ENCODE measurements at places on chromosomes 2 and 18.

GRCh38 chr2:23606196-23606595 lies 221.2 kb downstream of the KLHL29 start:
- DNase-seq, result no peak

DNA sequence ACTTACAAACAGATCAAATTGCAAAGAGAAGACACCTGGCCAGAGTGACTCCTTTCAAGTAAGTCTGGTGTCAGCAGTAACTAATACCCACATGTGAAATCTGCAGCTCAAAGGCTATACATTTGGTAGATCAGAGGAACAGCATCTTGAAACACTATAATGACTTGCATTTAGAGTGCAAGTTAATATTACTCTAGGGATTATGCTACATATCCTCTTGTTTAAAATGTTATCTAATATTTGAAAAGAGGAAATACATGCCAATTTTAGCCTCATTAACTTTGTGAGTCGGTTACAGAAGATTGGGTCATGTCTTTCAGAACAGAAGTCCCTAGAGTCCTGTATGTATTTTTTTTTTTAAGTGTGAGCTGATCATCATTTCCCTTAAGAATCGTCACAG lies 15.2 kb downstream of the LANCL1 start:
- DNase-seq, result no peak

DNA sequence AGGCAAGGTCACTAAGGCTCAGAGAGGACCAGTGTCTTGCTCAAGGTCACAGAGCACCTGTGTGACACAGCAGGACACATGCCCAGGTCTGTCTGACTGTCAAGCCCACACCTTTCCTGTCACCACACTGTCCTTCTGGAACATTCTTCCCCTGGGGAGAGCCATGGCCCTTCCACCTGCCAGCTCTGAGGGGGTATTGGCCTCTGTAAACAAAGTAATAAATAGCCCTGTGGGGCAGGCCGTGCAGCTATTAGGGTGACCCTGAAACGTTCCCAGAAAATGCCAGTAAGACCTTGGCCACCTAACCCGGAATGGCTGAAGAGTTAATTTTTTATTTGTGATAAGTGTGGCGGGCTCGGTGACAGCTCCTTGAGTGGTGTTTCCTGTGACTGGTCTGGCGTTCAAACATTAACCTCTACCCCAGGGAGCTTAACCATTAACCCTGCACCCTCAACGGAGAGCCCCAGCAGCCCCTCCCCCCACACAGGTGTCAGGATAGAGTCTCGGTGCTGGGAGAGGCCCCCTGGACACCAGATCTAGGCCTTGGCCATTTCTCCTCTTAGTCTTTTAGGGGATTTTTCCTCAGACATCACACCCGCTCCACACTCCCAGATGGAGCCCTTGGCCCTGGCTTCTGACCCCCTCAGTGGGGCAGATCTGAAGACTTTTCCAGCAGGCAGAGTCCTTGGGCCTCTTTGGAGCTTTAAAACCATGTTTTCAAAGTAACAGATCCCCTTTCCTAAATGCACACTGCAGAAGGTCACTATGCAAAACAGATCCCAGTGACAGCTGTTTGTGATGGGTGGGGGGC lies 36.6 kb downstream of the SCTR start:
- no peak for DNase-seq

DNA sequence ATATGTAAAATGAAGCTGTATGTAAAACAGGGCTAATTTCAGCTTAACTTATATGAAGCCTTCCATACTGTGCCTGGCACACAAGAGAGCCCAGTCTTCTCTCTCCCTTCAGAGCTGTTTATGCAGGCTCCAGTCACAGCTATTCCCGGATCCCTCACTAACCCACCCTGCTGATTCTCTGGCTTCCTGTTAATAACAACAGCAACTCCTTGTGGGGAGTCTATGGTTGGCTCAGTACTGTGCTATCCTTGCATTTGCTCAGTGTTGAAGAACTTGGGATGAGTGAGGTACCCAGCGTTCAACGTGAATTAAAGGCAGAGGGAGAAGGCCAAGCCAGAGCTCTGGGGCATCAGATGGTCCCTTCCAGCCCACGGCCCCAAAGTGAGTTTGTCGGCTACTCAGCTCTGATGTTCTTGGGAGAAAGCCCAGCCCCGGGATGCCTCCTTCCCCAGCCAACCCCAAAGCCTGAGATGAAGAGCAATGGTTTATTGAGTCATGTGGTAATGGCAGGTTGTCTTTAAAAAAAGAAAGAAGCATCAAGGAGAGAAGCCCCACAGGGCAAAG lies 43.2 kb downstream of the PSD4 start:
- DNase-seq, result no peak

DNA sequence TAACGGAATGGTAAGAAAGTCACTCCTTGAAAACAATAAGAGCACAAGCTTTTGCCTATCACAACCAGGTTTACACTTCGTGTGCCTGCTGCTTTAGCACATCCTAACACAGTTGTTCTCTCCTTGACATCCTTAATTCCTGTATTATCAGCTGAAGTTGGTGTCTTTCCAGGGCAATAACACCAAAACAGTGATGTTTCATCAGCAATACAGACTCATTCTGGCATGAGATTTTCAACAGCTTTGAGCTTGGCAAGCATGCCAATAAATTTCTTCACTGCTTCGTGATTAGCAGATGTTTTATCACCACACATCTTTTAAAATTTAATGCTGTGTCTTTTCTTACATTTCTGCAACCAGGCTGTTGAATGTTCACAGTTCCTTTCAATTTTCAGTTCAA lies 148.4 kb downstream of the EIPR1 start:
- DNase-seq, result no peak

DNA sequence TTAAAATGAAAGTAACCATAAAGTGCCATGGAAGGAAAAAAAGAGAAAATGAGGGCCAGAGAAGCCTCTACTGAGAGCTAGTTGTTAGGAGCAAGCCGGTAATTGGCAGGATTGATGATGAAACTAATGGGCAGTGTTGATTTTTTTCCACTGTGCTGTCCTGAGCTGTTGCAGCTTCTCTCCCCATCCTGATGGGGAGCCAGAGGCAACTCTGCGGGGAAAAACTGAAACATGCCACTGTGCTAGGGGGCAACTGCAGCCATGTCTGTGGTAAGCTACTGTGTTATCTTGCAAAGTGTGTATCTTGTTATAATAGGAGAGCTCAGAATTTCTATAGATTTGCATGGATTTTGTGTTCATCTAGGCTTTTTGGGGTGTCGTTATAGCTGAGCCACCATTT lies 487.9 kb downstream of the STK39 start:
- DNase-seq, result no peak

DNA sequence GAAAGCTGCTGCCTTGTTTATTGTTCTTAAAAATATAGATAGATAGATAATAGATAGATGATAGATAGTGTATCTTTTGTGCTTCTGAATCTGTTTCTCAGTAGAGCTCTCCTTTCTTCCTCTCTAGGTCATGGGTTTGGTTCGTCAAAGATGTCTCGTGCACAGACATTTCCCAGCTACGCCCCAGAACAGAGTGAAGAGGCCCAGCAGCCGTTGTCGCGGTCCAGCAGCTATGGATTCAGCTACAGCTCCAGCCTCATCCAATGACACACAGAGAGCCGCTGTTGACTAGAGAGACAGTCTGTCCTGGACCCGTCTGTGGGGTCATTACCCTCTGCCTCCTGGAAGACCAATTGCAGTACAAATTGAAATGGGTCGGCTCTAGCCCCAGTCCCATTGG lies 106.6 kb downstream of the CD226 start:
- no peak for DNase-seq

GRCh38 chr2:109528811-109529501 lies 84.8 kb downstream of the SEPTIN10 start:
- DNase-seq, result no peak

DNA sequence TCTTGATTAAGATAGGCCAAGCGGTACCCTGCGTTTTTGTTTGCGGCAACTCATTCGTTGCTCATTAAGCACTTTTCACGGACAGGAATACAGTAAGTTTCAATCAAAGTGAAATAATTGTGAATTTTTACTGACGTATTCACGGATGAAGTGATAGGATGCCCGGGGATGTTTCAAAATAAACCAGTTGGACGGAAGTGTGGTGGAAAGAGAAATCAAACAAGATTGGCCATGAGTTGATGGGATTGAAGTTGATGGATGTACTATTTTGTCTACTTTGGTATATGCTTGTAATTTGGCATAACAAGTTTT lies 481 bp downstream of the TMEM177 start:
- no peak for DNase-seq

DNA sequence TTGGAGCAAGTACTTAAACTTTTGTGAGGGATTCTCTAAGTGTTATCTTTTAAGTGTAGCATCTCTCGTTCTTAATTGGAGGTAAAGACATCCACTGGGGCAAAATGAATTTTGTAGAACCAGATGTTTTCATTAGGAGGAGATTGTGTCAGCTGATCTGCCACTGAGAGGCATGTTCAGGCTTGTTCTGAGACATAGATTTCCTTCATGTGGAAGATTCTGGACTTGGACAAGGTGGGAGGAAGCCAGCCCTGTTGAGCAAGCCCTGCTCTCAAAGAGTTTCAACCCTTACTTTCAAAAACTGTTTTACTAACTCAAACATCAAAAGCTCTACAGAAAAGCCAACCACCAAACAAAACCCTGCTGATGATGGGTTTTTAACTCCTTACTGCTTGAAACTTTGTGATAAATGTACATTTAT lies 6.5 kb downstream of the MAP4K4 start:
- DNase-seq, result no peak

DNA sequence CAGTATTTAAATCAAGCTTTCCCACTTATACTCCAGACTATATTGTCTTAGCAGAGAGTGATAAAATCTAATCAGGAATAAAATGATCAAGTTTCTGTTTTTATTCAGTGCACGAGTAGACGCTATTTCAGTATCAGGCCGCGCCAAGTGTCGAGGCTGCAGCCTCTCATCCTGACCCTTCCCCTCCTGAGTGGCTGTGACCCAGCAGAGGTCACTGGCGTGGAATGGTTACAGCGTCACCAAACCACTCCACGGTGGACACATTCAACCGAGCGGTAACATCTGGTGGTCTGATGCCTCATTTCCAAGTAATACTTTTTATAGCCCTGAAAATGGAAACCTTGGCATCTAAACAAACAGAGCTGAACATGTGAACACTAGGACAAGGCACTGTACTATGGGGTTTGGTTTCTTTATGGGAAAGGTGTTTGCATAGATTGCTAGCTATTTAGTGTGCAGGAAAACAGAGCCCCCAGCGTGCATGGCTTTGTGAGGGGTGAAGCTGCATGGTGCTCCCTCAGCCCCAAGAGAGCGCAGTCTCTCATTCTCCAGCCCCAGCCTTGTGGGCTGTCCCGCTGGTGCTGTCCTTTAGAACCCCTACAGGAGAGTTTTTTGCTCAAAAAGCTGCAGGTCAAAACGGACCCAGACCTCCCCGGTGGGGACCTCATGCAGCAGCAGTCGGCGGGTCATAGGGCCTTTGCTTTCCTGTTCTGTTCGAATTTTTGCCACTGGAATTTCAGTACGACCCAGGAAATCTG lies 28.4 kb downstream of the FAM228A start:
- DNase-seq, result no peak

GRCh38 chr18:1222880-1223279 lies 318.2 kb downstream of the ADCYAP1 start:
- no peak for DNase-seq

DNA sequence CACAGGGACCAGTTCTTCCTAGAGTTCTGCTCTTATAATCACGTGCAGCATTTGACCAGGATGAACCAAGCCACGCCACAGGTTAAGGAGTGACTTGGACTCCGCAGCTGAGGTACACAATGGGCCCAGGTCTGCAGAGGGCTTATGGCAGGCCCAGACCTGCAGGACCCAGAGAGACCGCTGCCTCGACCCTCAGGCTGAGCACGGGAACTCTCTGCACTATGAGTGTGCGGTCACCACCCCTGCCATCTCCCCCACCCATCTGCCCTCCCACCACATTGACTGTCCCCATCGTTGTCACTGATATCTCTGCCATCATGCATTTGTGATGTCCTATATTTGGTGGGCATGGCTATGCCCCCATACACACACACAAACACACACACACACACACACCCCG lies 45.7 kb upstream of the HPCAL1 start:
- no peak for DNase-seq

GRCh38 chr18:78741381-78742217 lies 238.0 kb upstream of the SALL3 start:
- no peak for DNase-seq

GRCh38 chr2:8882094-8882493 lies 44.7 kb upstream of the KIDINS220 start:
- DNase-seq, result no peak

- no peak for DNase-seq
Observed at GRCh38 chr2:229160180-229160579, 110.9 kb downstream of the PID1 start.

- no peak for DNase-seq
Observed at GRCh38 chr2:224412141-224413015, 10.5 kb upstream of the FAM124B start.

DNA sequence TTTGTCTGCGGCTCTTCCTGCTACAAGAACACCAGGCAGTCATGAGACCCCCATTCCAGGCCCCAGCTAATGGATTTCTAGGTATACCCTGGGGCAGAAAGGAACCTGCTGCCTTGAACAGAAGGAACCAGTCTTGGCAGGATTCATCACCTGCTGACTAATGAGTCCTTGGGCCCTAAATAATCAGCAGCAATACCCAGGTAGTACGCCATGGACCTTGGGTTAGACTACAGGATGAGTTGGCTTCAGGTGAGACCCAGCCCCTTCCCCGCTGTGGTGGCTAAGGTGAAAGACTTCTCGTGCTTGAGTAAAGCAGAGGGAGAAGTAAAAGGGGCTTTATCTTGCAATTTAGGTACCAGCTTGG lies 105.0 kb downstream of the SPIRE1 start:
- no peak for DNase-seq

DNA sequence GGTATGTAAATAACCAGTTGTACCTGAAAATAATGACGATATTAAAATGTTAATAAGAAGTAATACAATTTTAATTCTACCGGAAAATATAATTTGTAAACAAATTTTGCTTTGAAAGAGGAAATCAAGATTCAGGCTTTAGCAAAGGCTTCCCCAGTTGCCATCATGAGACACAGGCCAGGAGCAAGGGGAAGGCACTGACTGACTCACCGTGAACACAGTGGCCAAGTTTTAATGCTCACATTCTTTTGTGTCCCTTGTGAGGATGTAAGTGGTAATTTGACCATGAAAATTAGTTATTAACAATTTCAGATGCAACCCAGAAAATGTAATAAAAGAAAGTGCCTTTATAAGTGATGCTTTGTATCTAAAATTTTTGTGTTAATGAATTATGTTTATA lies 164.1 kb downstream of the GREB1L start:
- DNase-seq, result no peak

DNA sequence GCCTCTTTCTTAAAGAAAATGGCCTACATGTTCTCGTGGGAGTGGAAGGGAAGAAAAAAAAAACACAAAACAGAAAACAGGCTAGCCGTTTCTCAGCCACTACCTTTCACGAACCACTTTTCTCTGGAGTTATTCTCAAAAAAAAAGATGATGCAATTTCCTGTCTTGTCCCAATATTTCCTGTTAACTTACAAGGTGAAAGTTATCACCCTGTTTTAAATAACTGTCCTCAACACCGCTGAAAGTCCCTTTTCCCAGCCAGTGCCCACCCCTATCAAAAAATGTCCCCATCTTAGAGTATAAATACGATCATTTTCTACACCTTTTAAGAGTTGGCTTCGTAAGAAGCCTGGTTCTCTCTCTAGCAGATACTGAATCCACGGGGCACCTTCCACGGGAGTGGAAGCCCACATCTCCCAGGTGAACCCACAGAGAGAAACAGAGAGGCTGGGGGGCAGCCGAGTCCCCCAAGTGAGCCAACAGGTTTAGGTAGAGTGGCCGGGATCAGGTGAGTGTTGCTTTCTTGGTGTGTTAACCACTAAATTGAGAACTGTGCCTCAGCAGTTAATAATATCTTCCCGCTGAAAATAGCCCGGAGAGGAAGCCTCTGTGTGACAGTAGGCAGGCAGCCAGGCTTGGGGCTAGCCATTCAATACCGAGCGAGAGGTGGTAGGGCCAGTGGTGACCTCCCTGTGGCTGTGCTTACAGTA lies 15.9 kb downstream of the SMAD7 start:
- no peak for DNase-seq

Measured in hypothalamus (tissue), 51 donors.